ENCODE measurements at places on chromosomes 4 and X.

- DNase-seq: no peak
Observed at GRCh38 chr4:187467224-187467623, 528.3 kb upstream of the ZFP42 start.

DNA sequence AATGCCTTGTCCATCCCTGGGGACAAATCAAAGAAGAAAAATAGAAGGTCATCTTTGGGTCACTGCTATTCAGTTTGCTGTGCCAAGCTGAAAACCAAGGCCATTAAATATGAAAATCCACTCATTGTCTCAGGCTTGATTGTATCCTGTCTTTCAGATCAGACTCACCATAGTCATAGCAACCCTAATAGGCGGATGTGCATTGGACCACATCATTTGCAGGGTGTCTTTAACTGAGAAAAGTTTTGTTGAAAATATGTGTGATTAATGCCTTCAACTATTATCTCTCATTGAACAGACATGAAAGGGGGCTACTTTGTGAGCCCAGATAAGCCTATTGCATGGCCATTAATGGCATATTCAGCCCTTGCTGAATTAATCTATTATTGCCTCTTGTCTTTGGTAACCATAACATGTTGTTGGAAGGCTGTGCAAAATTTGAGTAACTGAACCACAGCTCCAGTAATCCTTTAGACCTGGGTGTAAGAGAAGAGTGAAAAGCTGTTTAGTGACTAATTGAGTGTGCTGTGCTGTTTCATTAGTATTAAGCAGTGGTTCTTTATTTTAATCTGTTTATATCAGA lies 453.6 kb upstream of the EPHA5 start:
- no peak for DNase-seq

- DNase-seq: no peak
Observed at GRCh38 chr4:153494562-153494961, 28.4 kb downstream of the TMEM131L start.

- no peak for DNase-seq
Observed at GRCh38 chr4:47145630-47146029, 114.3 kb downstream of the GABRB1 start.

Measured in endodermal cell (in vitro differentiated cells).